Vagina (tissue), 2 donors: ENCODE measurements at places on chromosomes 1 and 21.

DNA sequence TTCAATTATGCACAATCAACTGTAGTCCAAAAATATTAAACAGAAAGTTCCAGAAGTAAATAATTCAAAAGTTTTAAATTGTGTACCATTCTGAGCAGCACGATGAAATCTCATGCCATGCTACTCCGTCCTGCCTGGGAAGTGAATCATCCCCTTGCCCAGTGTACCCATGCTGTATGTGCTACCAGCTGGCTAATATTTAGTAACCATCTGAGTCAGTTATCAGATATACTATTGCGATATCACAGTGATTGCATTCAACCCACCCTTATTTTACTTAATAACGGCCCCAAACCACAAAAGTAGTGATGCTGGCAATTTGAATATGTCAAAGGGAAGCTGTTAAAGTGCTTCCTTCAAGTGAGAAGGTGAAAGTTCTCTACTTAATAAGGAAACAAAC lies 56.2 kb downstream of the EVI5 start:
- DNase-seq: no peak
- H3K4me3 ChIP-seq: no peak overlapping the region
- no peak overlapping the region for H3K27ac ChIP-seq
- H3K27me3 ChIP-seq: no peaks in the 10 kb centered on the region

DNA sequence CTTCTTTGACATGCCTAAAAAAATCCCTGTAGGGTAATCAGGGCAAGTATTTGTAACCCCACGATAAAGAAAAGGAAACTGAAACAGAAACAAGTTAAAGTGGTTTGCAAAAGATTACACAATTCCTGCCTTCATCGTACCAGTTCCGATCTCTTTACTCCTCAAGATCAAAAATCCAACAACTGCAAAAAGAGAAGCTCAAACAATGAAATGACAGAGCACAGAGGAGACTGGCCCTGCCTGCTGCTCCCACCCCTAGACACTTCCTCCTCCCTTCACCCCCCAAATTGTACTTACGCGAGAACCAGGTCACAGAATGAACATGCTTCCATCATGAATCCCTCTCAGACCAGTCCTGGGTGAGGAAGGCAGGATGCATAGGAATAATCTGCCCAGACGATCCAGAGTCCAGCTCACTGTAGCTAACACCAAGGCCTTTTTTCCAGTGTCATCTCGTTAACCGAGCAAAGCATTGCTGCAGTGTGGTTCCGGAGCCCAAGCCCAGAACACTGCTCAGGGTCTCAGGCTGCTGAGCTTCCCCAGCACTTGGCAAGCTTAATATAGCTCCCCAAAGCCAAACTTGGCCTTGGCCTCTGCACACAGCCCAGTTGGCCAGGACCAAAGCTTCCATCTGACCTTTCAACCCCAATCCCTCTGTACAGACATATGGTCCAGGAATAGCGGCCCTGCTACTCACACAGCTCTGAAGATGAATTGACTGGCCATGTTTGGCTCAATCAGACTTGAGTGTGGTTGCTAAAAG lies 20.3 kb downstream of the RXRG start:
- peak overlapping the region; percentile 80 for H3K27ac ChIP-seq
- H3K36me3 ChIP-seq: no peaks in the 10 kb centered on the region
- H3K4me1 ChIP-seq: peaks cover 5% of the 10 kb centered on the region
- H3K27me3 ChIP-seq: no peaks in the 10 kb centered on the region
- H3K4me3 ChIP-seq: peak overlapping the region; percentile 18

- no peak overlapping the region for H3K4me3 ChIP-seq
- no peak for DNase-seq
- H3K4me1 ChIP-seq: no peaks in the 10 kb centered on the region
- no peaks in the 10 kb centered on the region for H3K27me3 ChIP-seq
- no peak overlapping the region for H3K27ac ChIP-seq
Measured at GRCh38 chr1:245401881-245402587, 247.2 kb downstream of the KIF26B start.

- no peak overlapping the region for H3K4me3 ChIP-seq
- no peaks in the 10 kb centered on the region for H3K4me1 ChIP-seq
- no peaks in the 10 kb centered on the region for H3K27me3 ChIP-seq
- DNase-seq: no peak
Measured at GRCh38 chr1:204003536-204003935, 69.4 kb upstream of the SOX13 start.

DNA sequence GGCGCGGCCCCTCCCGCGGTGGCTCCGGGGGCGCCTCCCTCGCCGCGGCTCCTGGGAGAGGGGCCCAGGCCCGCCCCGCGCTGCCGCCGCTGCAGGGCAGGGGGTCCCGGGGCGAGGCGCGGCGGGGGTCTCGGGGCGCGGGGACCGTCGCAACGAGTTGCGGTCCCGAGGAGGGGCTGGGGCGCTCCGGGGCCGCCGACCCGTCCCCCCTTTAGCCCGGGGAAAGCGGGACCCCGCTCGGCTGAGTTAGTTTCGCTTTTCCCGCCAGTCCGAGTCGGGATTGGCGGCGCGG lies 493 bp downstream of the SPSB1 start:
- DNase-seq: no peak
- no peaks in the 10 kb centered on the region for H3K27me3 ChIP-seq
- H3K27ac ChIP-seq: peak overlapping the region; percentile 98
- H3K4me3 ChIP-seq: peak overlapping the region; percentile 94
- H3K4me1 ChIP-seq: peaks cover 60% of the 10 kb centered on the region

- no peak overlapping the region for H3K4me3 ChIP-seq
- no peaks in the 10 kb centered on the region for H3K36me3 ChIP-seq
- H3K27me3 ChIP-seq: no peaks in the 10 kb centered on the region
- DNase-seq: no peak
- H3K27ac ChIP-seq: peak overlapping the region; percentile 62
Measured at GRCh38 chr1:183267646-183268431, 81.8 kb downstream of the LAMC2 start.

GRCh38 chr1:28244549-28245251 lies 8.8 kb downstream of the ATP5IF1 start:
- H3K27me3 ChIP-seq: no peaks in the 10 kb centered on the region
- DNase-seq: no peak
- no peak overlapping the region for H3K4me3 ChIP-seq
- no peaks in the 10 kb centered on the region for H3K36me3 ChIP-seq

- no peak for DNase-seq
- peaks cover 14% of the 10 kb centered on the region for H3K27me3 ChIP-seq
- peaks cover 9% of the 10 kb centered on the region for H3K4me1 ChIP-seq
- H3K36me3 ChIP-seq: no peaks in the 10 kb centered on the region
- H3K4me3 ChIP-seq: no peak overlapping the region
- H3K27ac ChIP-seq: no peak overlapping the region
Measured at GRCh38 chr1:63329621-63330330, 7.4 kb downstream of the FOXD3 start.

GRCh38 chr1:222654849-222655248 lies 37.0 kb downstream of the MIA3 start:
- H3K4me3 ChIP-seq: no peak overlapping the region
- no peaks in the 10 kb centered on the region for H3K36me3 ChIP-seq
- no peaks in the 10 kb centered on the region for H3K27me3 ChIP-seq
- no peaks in the 10 kb centered on the region for H3K4me1 ChIP-seq
- DNase-seq: no peak
- H3K27ac ChIP-seq: no peak overlapping the region

GRCh38 chr1:12209495-12209832 lies 20.4 kb upstream of the VPS13D start:
- no peaks in the 10 kb centered on the region for H3K27me3 ChIP-seq
- no peaks in the 10 kb centered on the region for H3K36me3 ChIP-seq
- H3K4me3 ChIP-seq: no peak overlapping the region

GRCh38 chr1:7868070-7868780 lies 15.4 kb upstream of the UTS2 start:
- no peaks in the 10 kb centered on the region for H3K27me3 ChIP-seq
- no peak overlapping the region for H3K27ac ChIP-seq
- DNase-seq: peak; percentile 13
- no peaks in the 10 kb centered on the region for H3K4me1 ChIP-seq
- no peaks in the 10 kb centered on the region for H3K36me3 ChIP-seq
- H3K4me3 ChIP-seq: no peak overlapping the region

- H3K4me1 ChIP-seq: no peaks in the 10 kb centered on the region
- no peaks in the 10 kb centered on the region for H3K36me3 ChIP-seq
- no peak overlapping the region for H3K4me3 ChIP-seq
Measured at GRCh38 chr1:169900571-169900970, 6.9 kb upstream of the SCYL3 start.

GRCh38 chr1:10874351-10874750 lies 77.9 kb upstream of the CASZ1 start:
- H3K36me3 ChIP-seq: no peaks in the 10 kb centered on the region
- H3K4me3 ChIP-seq: no peak overlapping the region

DNA sequence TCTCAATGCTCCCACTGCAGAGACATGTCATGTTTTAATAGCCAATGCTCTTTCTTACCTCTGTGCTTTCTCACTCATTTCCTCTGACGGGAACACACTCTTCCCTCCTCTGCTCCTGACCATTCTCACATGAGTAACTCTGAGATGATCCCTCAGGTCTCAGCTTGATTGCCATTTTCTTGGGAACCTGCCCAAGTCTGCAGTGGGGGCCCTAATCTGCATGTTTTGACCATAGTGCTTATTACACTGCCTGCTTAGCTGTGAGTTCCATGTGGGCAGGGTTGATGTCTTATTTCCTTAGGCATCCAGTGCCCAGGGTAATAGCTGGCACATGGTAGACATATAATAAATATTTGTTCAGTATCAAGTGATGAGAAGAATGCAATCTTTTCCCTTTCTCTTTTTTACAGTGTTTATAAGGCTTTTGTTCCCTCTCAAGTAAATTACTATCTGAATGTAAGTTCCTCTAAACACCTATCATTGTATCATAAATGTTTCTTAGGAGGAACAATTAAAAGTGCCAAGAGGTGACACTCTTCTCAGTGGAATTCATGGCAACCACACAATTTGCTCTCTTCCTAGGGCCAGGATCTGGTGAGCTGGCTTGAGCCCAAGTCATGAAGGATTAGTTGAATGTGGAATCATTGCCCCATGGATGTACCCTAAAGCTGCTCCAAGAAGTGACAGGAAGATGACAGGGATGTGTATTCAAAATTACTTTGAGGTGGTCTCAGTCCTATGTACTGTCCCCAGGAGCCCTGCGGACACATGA lies 485.4 kb upstream of the USP24 start:
- no peak overlapping the region for H3K27ac ChIP-seq
- no peaks in the 10 kb centered on the region for H3K27me3 ChIP-seq
- H3K36me3 ChIP-seq: no peaks in the 10 kb centered on the region
- no peak overlapping the region for H3K4me3 ChIP-seq

DNA sequence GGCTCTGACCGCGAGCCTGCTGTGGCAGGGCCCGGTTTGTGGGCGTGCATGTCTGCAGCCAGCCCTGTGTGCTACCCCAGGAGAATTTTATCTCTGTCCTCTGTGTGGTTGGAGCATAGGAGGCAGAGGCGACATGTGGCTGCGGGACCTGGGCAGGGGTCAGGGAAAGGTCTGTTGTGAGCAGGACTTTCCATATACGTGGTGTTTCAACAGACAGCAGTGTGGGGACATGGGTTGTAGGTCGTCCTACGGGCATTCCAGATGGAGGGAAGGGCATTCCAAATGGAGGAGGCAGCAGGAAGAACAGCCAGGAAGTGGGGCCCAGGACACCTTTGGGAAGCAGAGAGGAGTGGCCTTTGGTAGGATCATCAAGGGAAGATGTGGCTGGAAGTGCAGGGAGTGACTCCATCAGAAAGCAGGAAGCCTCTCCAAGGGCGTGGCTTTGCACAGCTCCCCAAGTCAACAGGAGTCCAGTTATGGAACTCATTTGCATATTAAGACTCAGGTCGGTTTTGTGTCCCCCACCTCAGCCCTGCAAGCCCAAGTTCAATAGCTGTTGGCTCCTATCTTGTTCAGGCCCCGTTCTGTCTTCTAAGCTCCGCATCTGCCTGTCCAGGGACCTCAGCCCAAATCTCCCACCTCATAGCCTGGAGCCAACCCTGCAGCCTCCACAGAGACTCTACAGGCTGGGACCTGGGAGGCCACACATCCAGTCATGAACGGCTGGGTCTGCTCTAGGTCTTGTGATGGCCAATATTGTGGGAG lies 309.1 kb downstream of the MATN1 start:
- peak; percentile 58 for DNase-seq
- no peak overlapping the region for H3K27ac ChIP-seq
- H3K36me3 ChIP-seq: no peaks in the 10 kb centered on the region
- no peak overlapping the region for H3K4me3 ChIP-seq
- no peaks in the 10 kb centered on the region for H3K27me3 ChIP-seq
- H3K4me1 ChIP-seq: no peaks in the 10 kb centered on the region

- no peak overlapping the region for H3K4me3 ChIP-seq
- H3K4me1 ChIP-seq: no peaks in the 10 kb centered on the region
- H3K27me3 ChIP-seq: no peaks in the 10 kb centered on the region
- H3K36me3 ChIP-seq: no peaks in the 10 kb centered on the region
- DNase-seq: no peak
Measured at GRCh38 chr1:212503714-212504113, 71.0 kb downstream of the NENF start.

- no peaks in the 10 kb centered on the region for H3K27me3 ChIP-seq
- H3K27ac ChIP-seq: no peak overlapping the region
- H3K36me3 ChIP-seq: peaks cover 26% of the 10 kb centered on the region
- peaks cover 10% of the 10 kb centered on the region for H3K4me1 ChIP-seq
Measured at GRCh38 chr1:153602749-153603148, 10.2 kb downstream of the S100A16 start.

GRCh38 chr1:158471920-158472319 lies at the start of gene OR10R2:
TSS of gene OR10R2 (plus strand) at chr1:158472220. CDS start at chr1:158472326, 106 bp downstream.
- H3K27ac ChIP-seq: no peak within 1 kb of the TSS
- no peak for DNase-seq
- H3K4me3 ChIP-seq: no peak within 1 kb of the TSS
- no peaks in the 10 kb centered on the region for H3K36me3 ChIP-seq
